Prostate gland (tissue), 2 donors: ENCODE measurements at places on chromosomes 1 and 21.

DNA sequence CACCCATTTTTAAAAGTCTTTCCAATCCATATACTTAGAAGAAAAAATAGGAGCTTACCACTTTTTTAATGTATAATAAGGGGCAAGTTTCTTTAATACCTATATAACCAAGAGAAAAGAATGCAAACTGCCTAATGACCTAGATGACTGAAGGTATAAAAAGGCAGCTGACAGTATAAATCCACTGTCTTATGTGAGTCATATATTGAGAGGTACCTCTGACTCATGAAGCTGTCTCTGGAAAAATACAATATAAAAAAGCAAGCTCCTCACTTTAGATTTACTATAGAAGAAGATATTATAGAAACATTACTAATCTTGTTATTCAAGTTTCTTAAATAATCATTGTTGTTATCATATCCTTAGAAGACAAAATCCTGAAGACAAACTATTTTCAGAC, 144.2 kb downstream of the VAV3 start:
- no peak for DNase-seq

GRCh38 chr1:151369621-151370048, 2.9 kb downstream of the SELENBP1 start:
- no peak for DNase-seq

DNA sequence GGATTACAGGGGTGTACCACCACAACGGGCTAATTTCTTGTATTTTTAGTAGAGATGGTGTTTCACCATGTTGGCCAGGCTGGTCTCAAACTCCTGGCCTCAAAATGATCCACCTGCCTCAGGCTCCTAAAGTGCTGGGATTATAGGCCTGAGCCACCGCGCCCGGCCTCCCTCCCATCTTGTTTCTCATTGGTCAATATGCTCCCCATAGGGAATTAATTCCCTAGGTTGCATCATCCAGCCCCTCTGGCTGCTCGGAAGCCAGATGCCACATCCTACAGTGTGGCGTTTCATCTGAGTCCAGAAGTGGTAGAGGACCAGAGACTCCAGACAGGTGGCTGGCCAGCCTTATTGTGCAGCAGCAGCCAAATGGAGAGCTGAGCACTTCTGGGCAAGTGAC, 11.5 kb upstream of the VASH2 start:
- no peak for DNase-seq

DNA sequence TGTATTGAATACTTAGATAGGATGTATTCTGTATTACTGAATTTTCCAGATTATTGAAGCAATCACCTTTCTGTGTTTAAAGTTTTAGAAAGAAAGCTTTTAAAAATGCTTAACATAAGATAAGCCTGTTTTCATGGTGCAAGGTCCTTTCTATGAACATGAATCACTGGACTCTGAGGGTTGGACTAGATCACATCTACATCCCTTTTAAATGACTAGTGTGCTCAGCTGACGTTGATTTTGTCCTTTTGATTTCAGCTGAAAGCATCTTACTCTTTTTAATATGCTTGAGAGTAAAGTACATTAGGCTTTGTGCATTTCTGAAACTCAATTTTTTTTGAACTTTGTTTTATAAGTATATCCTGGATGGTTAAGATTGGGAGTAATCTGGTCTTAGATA, 16.2 kb downstream of the MIER1 start:
- DNase-seq, result no peak

- DNase-seq, result no peak
These were observed 44.0 kb upstream of the FMO2 start for GRCh38 chr1:171140956-171141687.

- no peak for DNase-seq
These were observed 36.8 kb upstream of the UBE2U start for GRCh38 chr1:64166629-64167028.

- no peak for DNase-seq
These were observed 18.9 kb upstream of the ZNF683 start for GRCh38 chr1:26391450-26391849.

- DNase-seq, result no peak
These were observed 42.9 kb upstream of the CD2 start for GRCh38 chr1:116711263-116711840.

GRCh38 chr1:87436534-87436933, 107.9 kb downstream of the LMO4 start:
- DNase-seq, result peak; percentile 14

GRCh38 chr1:27009601-27010197, 3.0 kb downstream of the TENT5B start:
- DNase-seq, result peak; percentile 81

DNA sequence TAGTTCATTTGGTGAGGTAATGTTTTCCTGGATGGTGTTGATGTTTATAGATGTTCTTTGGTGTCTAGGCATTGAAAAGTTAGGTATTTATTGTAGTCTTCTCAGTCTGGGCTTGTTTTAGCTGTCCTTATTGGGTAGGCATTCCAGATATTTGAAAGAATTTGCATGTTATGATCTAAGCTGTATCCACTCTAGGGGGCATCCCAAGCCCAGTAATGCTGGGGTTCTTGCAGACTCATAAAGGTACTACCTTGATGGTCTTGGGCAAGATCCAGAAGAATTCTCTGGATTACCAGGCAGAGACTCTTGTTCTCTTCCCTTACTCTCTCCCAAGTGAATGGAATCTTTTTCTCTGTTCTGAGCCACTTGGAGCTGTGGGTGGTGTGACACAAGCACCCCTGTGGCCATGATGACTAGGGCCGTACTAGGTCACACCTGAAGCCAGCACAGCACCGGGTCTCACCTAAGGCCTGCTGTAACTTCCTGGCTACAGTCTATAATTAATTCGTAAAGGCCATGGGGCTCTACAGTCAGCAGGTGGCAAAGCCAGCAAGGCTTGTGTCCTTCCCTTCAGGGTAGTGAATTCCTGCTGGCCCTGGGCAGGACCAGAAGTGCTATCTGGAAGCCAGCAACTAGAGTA, 74.8 kb upstream of the PDE4B start:
- no peak for DNase-seq
